ENCODE measurements at places on chromosomes 6 and 20.

- DNase-seq = no peak
These were observed 274.3 kb downstream of the QKI start for GRCh38 chr6:163688739-163689362.

DNA sequence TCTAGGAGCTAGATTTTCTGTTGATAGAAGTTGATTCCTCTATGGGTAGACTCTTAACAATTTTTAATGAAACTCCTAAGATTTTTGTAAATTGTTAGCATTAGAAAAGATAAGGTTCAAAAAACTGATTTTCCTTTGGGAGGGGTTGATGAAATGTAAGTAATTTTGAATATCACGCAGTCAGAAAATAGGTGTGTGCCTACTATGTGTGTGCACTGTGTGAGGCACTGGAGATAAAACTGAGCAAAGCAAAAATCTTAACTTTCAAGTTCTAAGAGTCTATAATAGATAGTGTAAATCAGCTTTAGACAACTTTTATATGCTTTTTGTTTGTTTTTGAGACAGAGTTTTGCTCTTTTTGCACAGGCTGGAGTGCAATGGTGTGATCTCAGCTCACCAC, 53.3 kb downstream of the FAM217A start:
- DNase-seq = no peak

DNA sequence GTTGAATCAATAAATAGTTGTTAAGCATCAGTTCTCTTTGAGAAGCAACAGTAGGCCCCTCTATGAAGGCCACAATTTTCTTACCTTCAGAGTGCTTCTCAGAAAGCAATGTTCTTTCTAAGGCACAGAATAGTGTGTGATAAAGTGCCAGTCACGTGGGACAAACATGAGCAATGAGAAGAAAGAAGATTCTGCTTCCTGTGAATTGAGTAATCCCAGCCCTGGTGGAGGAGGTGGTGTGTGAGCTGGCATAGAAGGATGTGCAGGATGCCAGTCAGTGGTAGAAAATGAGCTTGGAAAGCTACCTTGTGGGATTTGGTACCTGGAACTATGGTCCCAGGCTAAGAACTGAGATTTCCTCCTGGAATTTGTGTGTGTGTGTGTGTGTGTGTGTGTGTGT, 21.7 kb downstream of the KIZ start:
- no peak for DNase-seq

DNA sequence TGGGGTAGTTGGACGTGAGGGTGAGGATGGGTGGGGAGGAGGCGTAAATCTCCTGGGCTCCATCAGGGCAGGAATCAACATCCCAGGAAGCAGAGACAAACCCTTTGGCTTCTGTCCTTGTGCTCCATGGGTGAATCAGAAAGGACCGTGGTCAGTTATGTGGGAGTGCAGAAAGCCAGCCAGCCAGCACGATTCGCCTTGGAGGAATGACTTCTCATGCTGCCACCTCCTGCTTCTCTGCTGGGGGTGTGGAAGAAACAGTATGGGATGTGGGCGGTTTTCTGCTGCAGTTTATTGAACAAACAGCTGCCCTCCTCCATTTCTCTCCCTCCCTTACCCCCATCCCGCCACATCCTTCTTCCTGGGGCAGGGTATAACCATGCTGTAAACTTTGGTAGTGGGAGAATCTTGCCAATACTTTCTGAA, 214.5 kb downstream of the SOX4 start:
- no peak for DNase-seq

DNA sequence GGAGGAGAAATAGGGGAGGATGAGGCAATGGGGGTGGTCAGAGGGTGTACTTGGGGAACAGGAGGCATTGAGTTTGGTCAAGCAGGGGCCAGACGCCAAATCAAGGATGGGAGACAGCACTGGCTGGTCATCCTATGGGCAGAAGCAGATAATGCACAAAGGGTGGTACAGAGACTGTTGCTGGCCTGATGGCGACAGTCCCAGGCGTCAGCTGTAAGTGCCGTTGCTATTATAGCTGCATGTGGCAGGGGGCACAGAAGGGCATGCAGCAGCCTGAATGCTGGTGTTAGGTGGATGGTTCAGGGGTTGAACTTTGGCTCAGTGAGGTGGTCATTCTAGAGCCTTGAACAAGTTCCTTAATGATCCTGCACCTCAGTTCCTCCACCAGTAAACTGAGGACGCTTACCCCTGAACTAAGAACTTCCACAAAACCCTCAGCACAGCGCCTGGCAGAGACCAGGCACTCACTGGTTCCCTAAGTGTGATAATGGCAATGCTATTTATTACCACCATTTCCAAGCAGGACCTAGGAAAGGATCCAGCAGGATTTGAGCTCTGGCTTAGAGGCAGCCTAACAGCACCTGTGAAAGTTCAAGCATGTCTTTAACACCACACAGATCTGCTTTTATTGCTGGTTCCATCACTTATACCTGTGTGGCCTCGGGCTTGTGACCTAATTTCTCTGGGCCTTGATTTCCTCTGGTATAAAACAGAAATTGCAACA, 162.7 kb downstream of the INSM1 start:
- DNase-seq = no peak

DNA sequence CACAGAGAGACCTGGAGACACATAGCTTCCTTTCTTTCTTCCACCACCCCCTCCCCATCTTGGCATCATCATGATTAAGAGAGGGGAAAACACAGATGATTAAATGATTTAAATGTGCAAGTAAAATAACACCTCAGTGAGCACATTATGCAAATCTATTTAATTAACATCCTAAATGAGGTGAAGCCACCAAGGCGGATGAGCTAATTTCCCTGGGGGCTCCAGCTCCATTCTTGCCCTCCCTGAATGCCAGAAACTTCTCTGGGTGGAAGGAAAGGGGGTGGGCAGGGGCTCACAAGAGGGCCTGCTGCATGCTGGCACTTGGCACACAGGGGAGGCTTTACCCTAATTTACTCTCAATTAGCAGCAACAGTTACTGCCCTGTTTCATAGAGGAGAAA, 32.5 kb upstream of the TGM2 start:
- DNase-seq = no peak

DNA sequence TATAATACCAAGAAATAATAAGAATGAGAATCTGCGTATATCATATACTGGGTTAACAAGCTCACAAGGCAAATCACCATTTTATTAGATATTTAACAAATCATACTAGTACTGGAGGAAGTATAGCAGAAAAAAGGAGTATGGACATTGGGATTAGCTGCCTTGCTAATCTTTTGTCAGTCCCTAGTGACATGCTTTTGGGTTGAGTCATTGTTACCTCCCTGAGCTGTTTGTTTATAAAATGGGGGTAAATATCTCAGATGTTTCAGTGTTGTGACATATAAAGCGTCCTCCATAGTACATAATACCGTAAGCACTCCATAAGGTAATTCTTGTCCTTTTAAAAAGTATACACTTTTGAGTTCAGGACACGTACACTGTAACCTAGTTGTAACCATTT, 107.0 kb downstream of the ESR1 start:
- no peak for DNase-seq

- DNase-seq = peak; percentile 69
These were observed 66.7 kb upstream of the TIAM2 start for GRCh38 chr6:154928325-154928922.

DNA sequence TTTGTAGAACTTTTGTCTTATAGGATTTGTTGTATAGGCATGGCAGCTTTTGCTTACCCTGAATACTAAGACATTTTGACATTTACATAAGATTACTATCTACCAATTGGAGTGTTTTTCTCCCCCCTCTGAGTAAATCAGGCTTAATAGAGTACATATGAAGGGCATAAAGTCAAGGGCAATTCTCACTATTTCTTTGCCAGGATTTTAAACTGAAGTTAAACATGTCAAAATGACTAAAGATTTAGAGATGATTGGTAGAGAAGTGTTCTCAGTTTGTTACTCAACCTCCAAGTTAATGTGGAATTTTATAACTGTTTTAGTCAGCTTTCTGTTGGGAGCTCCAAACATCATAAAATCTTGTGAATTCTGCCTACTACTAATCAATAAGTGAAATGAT, 157.8 kb downstream of the CDKAL1 start:
- DNase-seq = no peak

DNA sequence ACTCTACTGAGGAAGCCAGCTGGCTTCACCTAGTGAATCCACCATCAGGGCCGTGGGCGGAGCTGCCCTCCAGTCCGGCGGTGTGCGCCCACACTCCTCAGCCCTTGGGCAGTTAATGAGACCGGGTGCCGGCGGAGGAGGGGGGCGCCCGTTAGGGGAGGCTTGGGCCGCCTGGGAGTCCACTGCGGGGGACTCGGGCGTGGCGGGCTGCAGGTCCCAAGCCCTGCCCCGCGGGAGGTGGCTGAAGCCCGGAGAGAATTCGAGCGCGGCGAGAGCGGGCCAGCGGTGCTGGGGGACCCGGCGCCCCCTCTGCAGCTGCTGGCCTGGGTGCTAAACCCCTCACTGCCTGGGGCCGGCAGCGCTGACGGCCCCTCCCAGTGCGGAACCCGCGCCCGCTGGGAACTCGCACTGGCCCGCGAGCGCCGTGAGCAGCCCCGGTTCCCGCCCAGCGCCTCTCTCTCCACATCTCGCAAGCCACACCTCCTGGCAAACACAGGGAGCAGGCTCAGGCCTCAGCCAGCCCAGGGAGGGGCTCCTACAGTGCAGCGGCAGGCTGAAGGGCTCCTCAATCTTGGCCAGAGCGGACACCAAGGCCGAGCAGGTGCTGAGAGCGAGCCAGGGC, 38.4 kb upstream of the GCNT2 start:
- DNase-seq = no peak

- DNase-seq = no peak
These were observed 46.4 kb upstream of the PMEPA1 start for GRCh38 chr20:57756213-57756612.

DNA sequence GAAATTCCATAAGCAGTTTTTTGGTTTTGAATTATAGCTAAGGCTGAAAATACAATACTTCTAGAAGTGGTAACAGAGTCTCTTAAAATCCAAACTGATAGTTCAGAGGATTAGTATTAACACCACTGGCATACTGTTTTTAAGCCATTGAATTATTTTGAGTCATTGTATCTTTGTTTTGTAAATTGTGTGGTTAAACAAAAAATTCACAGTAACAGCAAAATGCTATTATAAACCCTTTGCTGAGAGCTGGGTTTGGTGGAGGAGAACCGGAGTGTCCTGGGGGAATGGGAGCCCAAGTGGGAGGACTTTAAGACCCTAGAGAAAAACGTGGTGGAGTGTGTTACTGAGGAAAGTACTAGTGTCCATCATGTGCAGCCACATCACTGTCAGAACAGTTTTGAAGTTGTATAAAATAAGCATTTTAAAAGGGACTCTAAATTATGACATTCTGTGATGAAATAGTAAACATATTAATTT, 125.1 kb downstream of the LRRC1 start:
- no peak for DNase-seq

GRCh38 chr6:128114164-128114563, 213.3 kb upstream of the THEMIS start:
- DNase-seq = no peak

- DNase-seq = no peak
These were observed 48.7 kb upstream of the CITED2 start for GRCh38 chr6:139423037-139423703.

DNA sequence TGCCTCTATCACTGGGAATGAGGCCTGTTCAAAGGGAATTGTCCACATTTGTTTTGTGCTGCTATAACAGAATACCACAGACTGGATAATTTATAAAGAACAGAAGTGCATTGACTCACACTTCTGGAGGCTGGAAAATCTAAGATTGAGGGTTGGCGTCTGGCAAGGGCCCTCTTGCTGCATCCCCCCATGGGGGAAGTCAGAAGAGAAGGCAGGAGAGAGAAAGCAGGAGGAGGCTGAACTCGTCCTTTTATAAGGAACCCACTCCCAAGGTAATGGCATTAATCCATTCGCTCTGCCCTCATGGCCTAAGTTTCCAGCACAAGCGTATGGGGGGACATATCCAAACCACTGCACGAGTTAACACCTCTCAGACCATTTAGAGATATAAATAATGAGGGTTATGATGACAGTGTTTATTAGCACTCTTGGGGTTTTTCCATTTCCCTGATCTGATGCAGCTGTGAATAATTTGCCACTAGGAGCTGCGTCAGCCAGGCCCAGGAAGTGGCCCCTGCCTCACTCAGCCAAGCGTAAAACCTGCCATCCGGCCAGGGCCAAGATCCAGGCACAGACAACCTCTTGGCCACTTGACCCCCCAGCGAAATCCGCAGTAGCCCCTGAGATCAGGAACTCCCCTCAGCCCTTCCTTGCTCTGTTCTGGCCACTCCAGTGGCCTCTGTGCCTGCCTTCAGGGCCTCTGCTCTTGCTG, 14.2 kb upstream of the SLCO4A1 start:
- no peak for DNase-seq

- DNase-seq = no peak
These were observed 43.6 kb downstream of the NHLRC1 start for GRCh38 chr6:18078866-18079265.

Data from activated CD4-positive, alpha-beta T cell treated with anti-CD3 and anti-CD28 coated beads, Interleukin-2, amount 50 U/mL, for 24 hours (primary cell).